ENCODE measurements at places on chromosomes 2 and 18.

GRCh38 chr2:238397356-238397755 is 29.4 kb upstream of the ASB1 start:
- DNase-seq = no peak

DNA sequence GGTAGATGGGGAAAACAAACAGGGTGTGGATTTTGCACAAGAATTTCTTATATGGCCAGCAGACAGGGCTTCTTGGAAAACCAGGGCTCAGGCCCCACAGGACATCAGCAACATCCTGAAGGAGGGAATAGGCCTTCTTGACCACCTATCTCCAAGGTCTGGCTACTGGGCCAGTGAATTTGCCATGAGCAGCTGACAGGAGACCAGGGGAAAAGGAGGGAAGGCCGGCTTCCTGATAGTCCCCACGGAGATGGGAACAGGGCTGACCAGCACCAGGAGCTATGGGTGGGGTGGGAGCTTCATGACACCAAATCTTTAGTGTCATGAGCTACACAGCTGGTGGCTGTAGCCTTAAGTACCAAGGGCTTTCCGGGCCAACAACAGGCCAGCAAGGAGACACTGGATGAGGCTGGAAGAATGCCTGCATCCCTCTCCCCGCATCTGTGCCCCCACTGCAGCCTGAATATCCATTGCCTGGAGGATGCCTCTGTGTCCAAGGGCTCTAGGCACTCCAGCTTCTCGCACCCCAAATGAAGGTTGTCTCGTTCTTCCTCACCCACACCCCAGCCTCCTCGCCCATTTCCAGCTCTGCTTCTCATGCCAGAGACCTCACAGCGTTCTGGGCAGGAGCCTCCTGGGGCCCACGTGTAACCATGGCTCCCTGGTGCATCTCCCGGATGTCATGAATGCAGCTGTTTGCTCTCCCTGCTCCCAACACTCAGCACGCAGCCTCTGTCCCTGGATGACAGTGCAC is 74.8 kb downstream of the EMX1 start:
- DNase-seq = no peak

DNA sequence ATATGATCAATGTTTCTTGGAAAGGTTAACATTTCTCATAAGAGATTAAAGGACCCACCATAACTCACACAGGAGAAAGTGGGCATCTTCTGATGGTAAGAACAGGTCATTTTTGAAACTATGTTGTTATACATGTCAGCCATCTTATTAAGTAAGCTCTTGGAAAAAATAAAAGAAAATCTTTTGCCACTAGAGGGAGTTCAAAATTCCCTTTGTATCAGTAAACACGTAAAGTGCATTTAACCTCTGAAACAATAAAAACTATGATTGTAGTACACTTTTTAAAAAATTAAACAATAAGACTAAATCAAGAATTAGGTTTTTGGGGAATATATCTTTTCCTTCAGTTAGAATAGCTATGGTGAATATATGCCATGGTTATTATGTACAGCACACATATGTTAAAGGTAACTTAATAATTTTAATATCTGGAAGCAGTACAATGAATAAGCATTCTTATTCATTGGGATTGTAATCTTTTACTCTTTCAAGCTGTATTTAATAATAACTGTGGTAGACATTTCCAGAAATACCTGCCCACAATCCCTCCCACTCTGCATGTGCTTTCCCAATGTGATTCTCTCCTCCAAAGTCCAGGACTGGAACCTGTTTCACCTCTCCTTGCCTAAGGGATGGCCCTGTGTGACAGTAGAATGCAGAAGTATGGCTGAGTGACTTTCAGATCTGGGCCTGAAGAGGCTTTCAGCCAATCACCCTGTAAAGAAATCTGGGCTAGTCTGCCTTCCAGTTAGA is 64.2 kb downstream of the RBMS1 start:
- DNase-seq = no peak

- no peak for DNase-seq
Observed at GRCh38 chr2:20536619-20537422, 89.9 kb downstream of the RHOB start.

- no peak for DNase-seq
Observed at GRCh38 chr2:64007924-64008323, 11.3 kb downstream of the VPS54 start.

DNA sequence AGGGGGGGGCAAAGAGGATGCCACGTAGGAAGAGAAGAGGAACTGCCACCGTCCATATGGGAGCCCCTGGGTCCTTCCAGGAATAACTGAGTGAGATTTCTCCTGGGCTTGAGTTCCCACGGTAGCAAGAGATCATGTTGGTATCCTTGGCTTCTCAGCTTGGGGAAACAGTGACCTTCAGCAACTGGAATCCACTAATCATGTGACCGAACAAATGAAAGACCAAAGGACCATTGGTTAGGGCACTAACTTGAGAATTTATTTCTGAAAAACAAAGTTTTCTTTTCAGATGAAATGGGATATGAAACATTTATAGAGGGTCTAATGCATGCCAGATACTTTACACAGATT is 259.4 kb upstream of the ID2 start:
- DNase-seq = no peak

Measured in cerebellar nuclear complex (tissue), 1 donor.